NCI-H345 (cell line): ENCODE measurements at places on chromosomes 16 and 17.

DNA sequence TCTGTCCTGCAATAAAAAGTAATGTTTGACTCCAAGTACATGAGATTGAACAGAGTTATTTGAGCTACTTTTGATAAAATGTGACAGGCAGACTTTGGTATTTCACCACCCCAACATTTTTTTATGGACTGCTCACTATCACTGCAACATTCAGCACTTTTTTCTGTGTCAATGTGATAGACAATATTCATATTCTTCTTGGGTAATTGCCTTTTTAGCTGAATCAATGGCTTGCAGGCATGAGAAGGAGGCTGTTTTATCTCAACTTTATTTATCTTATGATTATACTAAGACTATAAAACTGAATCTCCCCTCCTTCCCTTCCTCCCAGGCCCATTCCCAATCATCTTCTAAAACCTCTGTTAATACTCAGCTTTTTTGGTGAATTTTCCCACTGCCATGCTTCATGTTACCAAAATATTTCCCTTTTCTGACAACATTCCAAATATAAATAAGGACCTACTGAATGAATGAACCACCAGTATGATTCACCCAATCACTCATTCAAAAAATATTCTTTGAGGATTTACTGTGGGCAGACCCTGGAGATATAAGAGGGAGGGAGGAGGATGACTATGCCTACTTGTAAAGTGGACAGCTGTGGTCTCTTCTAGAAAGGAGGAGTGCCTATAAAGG, 67.6 kb downstream of the CDH13 start:
- no peak for DNase-seq

GRCh38 chr16:21645261-21645721, 7.1 kb downstream of the IGSF6 start:
- no peak for DNase-seq

GRCh38 chr16:48864055-48864454, 254.1 kb upstream of the N4BP1 start:
- DNase-seq = no peak

GRCh38 chr17:77420804-77421629, 280.2 kb downstream of the SEC14L1 start:
- peak; percentile 98 for DNase-seq

DNA sequence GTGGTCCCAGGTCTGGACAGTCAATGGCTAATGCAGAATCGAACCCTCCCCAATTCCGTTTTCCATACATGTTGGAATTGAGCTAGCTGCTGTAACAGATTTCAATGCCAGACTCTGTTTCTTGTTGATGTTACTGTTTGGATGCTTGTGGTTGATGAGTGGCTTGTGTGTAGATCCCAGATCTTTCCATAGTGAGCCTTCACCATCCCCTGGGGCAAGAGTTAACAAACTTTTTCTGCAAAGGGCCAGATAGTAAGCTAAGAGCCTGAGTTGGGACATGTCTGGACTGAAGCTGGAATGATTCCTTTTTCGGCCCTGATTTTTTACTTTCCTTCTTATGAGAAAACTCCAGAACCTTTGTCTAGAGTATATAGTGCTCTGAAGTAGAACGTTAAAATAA, 296.3 kb downstream of the CPPED1 start:
- DNase-seq = no peak

GRCh38 chr17:80498242-80498919, 22.0 kb upstream of the NPTX1 start:
- DNase-seq = no peak

GRCh38 chr16:77946823-77947222, 75.5 kb upstream of the CLEC3A start:
- DNase-seq = no peak

GRCh38 chr17:49382556-49382955, 20.5 kb upstream of the ZNF652 start:
- no peak for DNase-seq

GRCh38 chr17:60435244-60436167, 13.2 kb downstream of the CHCT1 start:
- DNase-seq = peak; percentile 72

GRCh38 chr17:9615486-9615885, 29.8 kb upstream of the USP43 start:
- no peak for DNase-seq

DNA sequence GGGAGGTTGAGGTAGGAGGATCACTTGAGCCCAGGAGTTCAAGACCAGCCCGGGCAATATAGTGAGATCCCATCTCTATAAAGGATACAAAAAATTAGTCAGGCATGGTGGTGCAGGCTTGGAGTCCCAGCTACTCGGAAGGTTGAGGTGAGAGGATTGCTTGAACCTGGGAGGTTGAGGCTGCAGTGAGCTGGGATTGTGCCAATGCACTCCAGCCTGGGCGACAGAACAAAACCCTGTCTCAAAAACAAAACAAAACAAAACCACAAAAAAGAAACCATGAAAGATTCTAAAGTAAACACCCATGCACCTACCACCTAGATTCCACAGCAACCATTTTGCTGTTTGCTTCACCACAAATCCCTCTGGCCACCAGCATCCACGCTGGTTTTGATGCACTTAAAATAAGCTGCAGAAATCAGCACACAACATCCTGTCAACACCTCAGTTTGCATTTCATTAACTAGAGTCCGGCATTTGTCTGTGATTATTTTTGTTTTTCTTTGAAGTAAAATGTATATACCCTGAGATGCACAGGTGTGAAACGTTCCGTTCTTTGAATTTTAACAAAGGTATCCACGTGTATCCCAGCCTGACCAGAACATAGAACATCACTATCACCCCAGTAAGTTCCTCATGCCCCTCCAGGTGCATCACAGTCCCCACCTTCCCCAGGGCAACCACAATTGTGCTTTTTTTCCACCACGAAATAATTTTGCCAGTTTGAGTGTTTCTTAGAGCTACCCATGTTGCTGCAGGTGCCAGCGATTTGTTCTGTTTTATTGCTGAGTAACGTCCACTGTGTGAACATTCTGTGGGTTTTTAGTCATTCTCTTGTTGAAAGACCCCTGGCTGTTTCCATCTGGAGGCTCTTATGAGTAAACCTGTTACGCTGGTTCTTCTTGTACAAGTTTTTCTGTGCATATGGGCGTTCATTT, 191.5 kb downstream of the SEC14L1 start:
- DNase-seq = peak; percentile 16

DNA sequence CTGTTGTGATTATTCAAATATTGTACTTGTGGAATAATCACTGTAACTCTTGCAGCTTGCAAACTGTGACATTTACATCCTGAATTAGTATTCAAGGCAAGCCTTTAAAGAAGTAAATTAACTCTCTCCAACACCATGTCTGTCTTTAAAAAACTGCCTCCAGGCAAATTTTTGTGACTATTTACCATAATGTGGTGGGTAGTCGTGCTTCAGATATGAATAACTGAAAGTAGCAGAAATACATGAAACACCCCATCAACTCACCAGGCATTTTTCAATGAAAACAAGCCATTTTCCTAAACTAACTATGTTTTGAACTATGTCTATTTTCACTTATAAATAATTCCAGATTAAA, 217.4 kb upstream of the PSMD7 start:
- DNase-seq = no peak

DNA sequence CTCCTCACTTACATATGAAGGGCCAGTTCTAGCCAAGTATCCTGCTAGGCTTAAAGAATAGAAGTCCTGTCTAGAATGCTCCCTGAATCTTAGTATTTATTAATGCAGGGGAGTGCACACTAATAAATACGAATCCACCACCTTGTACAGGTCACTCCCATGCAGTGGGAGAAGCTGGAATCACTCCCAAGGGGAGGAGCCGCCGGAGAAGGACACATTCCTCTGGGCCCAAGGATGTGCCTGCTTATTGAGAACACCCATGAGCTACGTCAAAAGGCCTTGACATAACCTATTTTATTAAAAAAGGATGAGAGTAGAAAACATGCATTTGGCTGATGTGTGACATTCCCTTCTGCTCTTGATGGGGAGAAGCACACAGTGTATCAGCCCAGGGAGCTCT, 223.5 kb downstream of the SPECC1 start:
- DNase-seq = no peak

GRCh38 chr16:78134944-78135619, 35.6 kb downstream of the WWOX start:
- peak; percentile 9 for DNase-seq
